ENCODE measurements at places on chromosomes 12 and 14.

DNA sequence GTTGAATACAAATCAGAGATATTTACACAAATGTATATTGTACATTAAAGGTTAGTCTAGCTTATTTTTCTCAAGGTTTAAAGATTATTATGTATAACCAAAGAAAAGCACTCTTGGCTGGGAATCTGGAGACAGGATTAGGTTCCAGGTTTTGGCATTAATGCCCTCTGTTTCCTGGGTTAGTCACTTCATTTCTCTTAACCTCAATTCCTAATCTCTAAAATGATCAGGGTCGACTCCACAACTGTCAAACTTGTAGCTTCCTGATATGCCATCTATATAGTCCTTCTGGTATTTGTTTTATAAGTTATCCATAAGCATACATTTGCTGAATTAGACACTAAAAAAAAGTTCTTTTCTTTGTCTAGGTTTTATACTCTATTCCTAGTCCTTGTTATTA is 2.6 kb downstream of the ITPR2 start:
- DNase-seq = no peak

DNA sequence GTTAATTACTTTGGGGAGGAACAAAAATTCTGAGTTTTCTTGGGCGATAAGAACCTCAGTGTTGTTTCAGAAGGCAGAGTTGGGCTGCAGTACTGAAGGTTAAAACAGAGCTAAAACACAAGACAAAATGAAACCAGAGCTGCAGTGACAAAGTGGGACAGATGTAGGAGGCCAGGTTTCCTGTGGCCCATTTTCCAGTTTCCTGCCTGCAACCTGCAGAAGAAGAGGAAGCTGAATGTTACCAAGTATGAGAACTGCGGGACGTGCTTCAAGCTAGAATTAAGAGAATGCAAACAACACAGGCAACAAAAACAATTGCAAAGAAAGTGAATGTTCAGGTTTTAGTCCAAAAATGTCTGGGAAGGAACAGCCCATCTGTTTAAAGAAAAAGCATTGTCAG is 17.8 kb downstream of the ELK3 start:
- no peak for DNase-seq

DNA sequence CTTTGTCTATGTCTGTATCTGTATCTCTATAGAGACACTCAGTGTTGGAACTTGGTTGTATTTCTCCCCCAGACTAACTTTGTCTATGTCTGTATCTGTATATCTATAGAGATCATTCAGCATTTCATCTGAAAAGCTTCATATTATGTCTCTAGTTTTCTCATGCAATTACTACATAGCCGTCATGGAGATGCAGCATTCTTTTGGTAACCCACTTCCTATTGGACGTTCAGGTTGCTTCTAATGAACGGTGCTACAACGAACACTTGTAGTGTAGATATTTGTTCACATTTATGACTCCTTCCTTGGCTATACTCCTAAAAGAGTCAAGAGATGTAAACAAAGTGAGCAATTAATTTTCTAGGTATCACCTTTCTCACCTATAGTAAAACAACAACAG is 81.5 kb upstream of the KCNA1 start:
- DNase-seq = no peak

GRCh38 chr14:23094666-23095195 is at the start of gene ACIN1:
ACIN1 (minus strand) TSS chr14:23095136; CDS start chr14:23095112, 24 bp downstream.
- DNase-seq = no peak

DNA sequence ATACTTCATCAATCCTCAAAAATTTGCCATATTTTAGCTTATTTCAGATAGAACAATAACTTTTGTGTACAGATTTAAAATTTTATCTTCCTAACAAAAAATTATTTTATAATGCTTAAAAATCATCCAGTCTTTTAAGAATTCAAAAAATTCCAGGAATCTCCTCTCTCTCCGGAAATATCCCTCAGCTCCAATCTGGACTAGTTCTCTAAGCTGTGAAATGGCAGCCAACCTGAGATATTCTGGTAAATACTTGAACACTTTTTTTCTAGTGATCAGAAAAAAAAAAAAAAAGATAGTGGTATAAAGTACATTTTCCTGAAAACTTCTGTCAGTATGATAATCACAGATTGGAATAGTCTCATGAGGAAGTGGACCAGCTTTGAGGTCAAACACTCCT is 57.6 kb downstream of the SSPN start:
- no peak for DNase-seq

DNA sequence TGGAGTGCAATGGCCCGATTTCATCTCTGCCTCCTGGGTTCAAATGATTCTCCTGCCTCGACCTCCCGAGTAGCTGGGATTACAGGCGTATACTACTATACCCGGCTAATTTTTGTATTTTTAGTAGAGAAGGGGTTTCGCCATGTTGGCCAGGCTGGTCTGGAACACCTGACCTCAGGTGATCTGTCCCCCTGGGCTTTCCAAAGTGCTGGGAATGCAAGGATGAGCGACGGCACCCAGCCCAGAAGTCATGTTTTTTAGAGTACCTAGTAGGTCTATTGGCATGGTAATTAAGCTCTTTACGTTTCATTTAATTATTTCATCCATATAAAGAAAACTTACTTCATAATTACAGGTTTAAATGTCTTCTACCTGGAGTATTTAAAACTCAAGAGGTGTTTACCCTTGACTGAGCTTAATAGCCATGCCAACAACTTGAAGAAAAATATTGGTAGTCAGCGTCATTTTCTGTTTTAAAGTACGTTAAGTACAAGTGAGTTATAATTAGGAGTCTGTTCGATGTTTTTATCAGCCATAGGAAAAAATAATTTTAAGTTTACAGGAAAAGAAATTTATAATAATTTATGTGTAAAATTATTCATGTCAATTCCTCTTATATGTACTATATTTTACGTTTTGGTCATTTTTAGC is 4.0 kb downstream of the TMPO start:
- DNase-seq = no peak

DNA sequence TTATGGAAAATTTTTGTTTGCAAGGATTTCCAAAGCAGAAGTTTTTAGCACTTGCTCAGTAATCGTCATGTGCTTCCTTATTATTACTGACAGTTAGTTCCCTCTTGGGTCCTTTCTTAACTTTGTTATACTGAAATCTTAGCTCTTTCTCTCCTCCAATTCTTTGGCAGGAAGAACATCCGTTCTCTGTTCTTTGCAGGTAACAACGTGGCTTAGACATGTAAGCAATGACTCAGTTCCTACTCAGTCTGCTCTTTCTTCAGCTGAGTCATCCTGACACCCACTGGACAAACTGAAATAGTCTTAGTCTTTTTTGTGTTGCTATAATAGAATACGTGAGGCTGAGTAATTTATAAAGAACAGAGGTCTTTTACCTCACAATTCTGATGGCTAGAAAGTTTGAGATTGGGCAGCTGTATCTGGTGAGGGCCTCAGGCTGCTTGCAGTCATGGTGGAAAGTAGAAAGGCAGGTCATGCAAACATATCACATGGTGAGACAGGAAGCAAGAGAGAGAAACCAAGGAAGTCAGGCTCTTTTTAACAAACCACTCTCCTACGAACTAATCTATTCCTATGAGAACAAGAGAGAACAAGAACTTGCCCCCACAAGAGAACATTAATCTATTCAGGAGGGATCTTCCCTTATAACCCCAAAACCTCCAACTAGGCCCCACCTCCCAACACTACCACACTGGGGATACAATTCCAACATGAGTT is 49.2 kb downstream of the TESPA1 start:
- DNase-seq = no peak

GRCh38 chr12:122979001-122979907 is 1.2 kb upstream of the ARL6IP4 start:
- DNase-seq = no peak

- no peak for DNase-seq
Measured at GRCh38 chr12:47023953-47024352, 55.5 kb upstream of the PCED1B start.

GRCh38 chr14:100712490-100712889 is 14.2 kb upstream of the DLK1 start:
- DNase-seq = no peak

GRCh38 chr12:45890276-45890675 is 100.1 kb downstream of the SCAF11 start:
- no peak for DNase-seq

DNA sequence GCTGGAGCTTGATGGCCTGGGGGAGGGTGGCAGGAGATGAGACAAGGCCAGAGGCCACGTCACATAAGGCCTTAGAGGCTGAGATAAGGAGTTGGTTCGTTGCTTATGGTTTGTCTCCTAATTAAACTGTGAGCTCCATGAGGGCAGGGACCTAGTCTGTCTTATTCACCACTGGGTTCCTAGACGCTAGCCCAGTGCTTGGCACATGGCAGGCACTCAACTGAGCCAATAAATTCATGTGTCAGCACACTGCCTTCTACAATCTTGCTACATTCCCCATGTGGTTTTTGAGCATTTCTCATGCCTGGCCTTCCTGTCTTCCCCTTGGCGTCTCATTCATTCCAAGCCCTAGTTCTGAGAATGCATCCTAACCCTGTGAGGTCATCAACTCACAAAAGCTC is 92.5 kb upstream of the MED13L start:
- DNase-seq = no peak

DNA sequence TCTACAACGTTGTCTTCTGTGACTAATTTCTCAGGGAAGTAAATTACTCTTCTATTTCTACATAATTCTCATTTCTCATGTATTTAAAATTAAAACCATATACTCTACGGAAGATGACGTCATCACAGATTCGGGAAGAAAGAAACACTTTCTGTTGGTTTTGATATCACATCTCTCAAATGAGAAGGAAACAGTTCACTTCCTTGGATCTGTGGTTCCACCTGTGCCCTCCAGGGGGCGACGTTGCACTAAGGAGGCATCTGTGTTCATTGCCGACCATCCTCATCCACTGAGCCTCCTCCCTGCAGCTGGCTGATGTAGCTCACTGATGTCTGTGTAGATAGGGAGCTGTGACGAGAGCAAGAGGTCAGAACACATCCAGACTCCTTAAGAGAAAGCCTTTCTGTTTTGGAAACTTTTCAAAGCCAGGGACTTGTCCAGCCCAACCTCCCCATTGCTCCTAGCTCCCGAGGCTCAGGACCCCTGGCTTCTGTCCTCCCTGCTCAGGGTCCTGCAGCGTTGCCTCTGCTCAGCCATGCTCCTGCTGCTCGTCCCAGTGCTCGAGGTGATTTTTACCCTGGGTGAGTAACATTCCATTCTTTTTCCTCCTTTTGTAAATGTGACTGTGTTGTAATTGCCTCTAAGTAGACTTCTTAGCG is 172.7 kb upstream of the OR4E1 start:
- DNase-seq = no peak

DNA sequence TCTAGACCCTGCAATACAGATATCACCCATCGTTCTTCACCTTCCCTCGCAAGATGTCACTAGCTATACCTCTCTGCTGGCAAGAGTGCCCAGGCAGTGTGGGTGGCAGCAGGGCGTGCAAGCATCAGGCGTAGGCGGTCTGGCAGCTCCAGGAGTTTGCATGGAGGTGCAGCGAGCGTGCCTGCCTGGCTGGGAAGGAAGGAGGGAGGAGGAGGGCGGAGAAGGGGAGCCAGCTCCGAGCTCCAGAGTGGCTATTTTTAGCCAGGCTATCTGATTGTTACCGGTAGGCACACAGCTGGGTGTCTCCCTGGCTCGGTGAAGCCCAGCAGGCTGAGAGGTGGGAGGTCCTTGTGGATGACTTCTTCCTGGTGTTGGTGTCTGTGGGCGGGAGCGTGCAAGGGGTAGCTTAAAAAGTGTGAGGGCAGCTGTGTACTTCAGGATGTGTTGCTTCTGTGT is 6.2 kb downstream of the FOXJ2 start:
- DNase-seq = peak; percentile 27

DNA sequence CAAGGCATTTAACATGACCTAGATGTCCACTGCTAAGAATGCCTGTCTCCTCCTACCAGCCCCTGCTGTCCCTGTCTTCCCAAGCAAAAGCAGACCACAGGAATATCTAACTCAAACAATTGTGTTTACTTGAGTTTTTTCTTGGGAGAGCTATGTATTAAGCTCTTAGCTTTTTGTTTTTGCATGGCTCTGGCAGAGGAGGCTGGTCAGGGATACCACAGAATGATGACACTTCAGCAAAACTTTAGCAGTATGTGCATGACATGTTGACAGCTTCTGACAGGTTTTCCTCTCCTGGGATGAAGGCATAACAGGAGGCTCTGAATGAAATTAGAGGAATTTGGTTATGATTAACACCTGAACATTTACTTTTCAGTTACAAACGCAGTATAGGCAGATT is 6.9 kb downstream of the TMBIM6 start:
- DNase-seq = no peak

GRCh38 chr14:106850913-106851825 is 1324.8 kb downstream of the TMEM121 start:
- DNase-seq = no peak

GRCh38 chr14:63276492-63277342 is 42.0 kb downstream of the GPHB5 start:
- no peak for DNase-seq

DNA sequence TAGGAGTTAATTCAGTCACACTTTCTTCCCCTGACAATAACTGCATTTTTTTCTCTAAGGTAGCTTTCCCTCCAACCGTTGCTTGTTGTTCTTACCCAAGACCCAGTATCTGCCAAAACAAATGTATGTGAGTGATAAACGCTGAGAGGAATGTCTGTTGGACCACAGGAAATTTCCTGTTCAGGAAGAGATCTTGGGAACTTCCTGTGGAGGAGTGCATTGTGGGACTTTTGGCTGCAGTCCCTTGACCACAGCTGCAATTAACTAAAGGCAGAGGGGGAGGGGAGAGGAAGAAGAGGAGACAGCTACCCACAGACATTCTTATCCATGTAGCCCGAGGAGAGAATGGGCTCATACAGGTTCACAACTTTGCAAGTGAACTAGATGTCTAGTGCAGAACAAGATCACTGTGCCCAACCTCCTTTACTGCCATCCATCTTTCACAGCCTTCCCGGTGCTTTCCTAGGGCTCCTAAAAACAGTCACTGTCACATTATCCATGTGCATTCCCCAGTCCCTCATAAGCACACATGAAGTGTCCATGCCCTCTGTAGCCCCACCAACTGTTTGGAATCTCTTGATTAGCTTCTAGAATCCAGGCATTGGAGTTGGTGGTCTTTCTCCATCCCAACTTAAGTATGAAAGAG is 149.5 kb downstream of the ETV6 start:
- no peak for DNase-seq

DNA sequence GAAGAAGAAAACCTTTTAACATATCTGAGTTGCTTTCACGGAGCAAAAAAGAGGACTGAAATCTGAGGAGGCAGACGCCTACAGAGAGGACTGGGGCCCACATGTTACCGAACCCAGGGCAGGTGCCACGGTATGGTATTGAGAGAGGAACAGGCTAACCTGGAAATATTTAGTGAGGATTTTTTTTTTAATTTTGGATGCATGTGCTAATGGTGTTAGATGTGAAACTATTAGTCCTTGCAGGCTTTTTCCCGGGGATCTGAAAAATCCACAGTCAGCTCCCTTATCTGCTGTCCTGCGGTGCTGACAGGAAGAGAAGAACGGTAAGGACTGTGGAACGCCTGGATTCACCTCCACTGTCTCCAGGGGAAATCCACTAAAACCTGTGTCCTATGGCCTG is 819.7 kb downstream of the TMEM121 start:
- DNase-seq = no peak

DNA sequence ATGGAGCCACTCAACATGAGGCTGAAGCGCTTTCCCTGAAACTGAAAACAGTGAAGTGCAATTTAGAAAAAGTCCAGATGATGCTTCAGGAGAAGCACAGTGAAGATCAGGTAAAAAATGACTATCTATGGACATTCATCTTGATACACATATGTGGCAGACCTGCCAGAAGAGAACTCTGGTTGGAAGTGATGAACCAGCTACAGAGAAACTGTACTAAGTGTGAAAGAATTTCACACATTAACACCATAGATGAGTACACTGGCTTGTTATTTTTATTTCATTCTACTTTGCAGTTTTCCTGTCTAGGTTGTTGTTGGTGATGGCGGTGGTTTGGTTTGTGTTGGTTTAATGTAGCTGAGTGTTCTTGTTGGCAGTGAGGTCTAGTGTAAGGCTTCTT is 174.7 kb downstream of the ESR2 start:
- DNase-seq = no peak
